ENCODE measurements at places on chromosomes 5 and 9. TPM values are rescaled to one million over a fixed set of nuclear protein-coding genes. Genes with fewer than 3 reads are reported as not detected.

DNA sequence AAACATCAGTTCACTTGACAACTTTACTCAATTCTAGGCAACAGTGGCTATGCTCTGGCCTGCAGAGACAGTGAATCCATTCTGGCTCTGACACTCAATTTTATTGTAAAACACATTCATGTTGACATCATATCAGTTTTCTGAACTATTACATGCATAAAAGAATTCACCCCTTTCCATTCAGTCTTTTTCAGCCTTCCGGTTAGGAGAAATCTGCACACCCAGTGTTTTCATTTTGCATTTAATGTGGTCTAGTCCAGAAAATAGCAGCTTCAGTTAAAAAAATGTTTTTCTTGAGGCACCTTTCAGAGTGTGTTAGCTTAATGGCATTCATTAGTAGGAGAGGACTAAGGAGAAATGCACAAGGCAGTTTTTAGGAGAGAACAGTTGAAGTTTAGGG is 95.1 kb downstream of the PBX3 start:
- H3K27ac ChIP-seq, result peak overlapping the region; percentile 71
- H3K4me3 ChIP-seq, result no peak overlapping the region
- no peaks in the 10 kb centered on the region for H3K36me3 ChIP-seq
- DNase-seq, result no peak
- peaks cover 80% of the 10 kb centered on the region for H3K4me1 ChIP-seq

DNA sequence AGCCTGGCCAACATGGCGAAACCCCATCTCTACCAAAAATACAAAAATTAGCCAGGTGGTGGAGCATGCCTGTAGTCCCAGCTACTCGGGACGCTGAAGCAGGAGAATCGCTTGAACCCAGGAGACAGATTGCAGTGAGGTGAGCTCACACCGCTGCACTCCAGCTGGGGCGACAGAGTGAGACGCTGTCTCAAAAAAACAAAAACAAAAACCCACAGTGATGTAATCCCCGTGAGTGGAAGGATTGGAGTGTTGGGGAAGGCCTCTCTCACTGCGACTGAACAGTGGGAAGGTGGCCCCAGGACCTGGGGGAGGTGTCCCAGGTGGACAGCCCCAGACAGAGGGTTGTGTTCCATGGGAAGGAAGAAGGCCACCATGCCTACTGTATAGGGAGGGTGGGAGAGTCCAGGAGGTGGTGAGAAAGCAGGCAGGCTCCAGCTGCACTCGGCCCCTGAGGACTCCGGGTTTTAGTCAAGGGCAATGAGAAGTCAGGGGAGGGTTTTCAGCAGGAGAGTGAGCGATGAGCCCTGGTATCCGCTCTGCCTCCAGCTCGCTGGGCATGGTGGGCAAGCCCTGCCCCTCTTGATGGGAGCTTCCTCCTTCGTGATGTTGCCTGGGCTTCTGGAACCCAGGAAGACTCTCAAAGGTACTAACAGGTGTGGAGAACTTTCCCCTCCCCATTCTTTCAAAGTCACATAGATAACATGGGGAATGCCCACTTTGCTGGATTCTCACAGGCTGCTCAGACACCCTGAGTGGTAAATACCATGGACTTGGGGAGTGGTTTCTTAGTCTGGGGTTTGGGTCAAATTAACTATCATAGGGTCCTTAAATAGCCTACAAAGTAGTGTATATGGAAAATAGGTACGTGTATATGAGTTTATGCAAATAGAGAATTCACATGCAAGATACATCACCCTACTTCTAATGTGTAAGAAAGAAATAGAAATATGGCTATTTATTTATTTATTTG is 74.7 kb downstream of the PPARGC1B start:
- peaks cover 82% of the 10 kb centered on the region for H3K4me1 ChIP-seq
- no peaks in the 10 kb centered on the region for H3K36me3 ChIP-seq
- H3K4me3 ChIP-seq, result no peak overlapping the region
- H3K27ac ChIP-seq, result peak overlapping the region; percentile 90

GRCh38 chr5:127564002-127564769 is 46.7 kb downstream of the PRRC1 start:
- H3K36me3 ChIP-seq, result no peaks in the 10 kb centered on the region
- no peak overlapping the region for H3K4me3 ChIP-seq
- H3K4me1 ChIP-seq, result peaks cover 32% of the 10 kb centered on the region

KCNIP1 gene
- 1.4 TPM for total RNA-seq

Measured in sigmoid colon (tissue), 7 donors.